ENCODE measurements at places on chromosomes 4 and X. TPM values are rescaled to one million over a fixed set of nuclear protein-coding genes. Genes with fewer than 3 reads are reported as not detected.

The ASB12 gene
- 0.29 TPM for total RNA-seq

DNA sequence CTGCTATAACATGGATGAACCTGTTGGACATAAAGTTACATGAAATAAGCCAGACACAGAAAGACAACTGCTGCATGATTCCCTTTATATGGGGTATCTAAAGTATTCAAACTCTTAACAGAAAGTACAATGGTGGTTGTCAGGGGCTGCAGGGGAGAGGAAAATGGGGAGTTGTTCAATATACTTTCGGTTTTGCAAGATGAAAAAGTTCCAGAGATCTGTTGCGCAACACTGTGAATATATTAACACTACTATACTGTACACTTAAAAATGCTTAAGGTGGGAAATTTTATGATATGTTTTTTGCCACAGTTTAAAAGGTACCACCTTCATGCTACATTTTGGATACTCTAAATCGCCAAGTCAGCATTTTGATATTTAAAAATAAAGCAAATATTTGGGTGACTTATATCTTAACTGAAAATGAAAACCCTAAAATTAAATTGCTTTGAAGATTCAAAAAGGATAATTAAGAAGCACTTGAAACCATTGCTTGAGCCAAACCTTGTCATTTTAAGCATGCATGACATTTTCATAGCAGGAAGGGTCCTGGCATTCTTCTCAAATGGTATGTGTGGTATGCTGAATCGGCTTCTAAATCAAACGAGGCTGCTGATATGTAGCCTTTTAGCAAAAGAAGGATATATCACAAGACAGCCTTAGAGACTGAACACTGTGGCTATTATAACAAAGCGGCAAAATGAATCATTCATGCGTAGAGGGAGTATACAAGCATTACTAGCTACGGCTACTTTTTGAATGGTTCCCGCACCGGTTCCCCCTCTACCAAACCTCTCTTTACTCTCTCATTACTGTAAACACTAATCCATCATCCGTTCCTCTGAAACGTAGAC is 607.1 kb upstream of the DIPK2B start:
- H3K4me1 ChIP-seq: peaks cover 29% of the 10 kb centered on the region
- peak overlapping the region; percentile 74 for H3K4me3 ChIP-seq
- peak overlapping the region; percentile 97 for H3K27ac ChIP-seq
- H3K27me3 ChIP-seq: no peaks in the 10 kb centered on the region
- no peaks in the 10 kb centered on the region for H3K36me3 ChIP-seq

DNA sequence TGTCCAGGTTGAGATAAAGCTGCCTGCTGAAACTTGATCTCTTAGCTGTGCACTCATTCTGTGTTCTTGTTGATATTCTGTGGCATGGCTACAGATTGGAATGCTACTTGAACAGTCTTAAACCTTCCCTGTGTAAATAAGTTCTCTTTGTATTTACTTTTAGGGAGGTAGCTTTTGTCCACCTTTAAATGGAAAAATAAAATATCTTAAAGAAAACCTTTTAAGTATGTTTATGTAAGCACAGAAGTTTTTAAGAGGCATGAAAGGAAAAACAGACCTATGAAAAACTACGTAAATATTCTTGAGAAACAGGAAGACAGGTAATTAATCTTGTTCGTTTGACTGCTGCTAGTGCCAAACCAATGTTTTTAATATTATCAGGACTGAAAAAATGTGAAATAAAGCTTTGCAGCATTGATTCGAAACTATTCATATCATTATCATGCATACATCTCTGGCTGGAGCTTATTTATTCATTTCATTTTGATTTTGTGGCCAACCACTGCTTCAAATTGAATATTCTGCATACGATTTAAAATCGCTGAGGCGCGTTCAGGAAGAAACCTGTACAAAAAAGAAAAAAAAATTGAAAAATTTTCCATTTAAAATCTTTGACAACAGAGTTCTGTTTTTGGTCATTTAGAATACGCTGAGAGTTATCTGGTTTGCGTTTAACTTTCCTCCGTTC is 17.8 kb downstream of the HSD17B13 start:
- H3K27me3 ChIP-seq: no peaks in the 10 kb centered on the region
- H3K4me3 ChIP-seq: no peak overlapping the region
- no peak overlapping the region for H3K27ac ChIP-seq
- DNase-seq: no peak

GRCh38 chrX:67613366-67613765 is 69.5 kb downstream of the AR start:
- no peaks in the 10 kb centered on the region for H3K36me3 ChIP-seq
- no peak overlapping the region for H3K27ac ChIP-seq
- no peak for DNase-seq
- no peaks in the 10 kb centered on the region for H3K27me3 ChIP-seq
- no peak overlapping the region for H3K4me3 ChIP-seq
- no peaks in the 10 kb centered on the region for H3K4me1 ChIP-seq

The ADAM29 gene
- not detected for total RNA-seq
